ENCODE measurements at places on chromosomes 1 and 21.

DNA sequence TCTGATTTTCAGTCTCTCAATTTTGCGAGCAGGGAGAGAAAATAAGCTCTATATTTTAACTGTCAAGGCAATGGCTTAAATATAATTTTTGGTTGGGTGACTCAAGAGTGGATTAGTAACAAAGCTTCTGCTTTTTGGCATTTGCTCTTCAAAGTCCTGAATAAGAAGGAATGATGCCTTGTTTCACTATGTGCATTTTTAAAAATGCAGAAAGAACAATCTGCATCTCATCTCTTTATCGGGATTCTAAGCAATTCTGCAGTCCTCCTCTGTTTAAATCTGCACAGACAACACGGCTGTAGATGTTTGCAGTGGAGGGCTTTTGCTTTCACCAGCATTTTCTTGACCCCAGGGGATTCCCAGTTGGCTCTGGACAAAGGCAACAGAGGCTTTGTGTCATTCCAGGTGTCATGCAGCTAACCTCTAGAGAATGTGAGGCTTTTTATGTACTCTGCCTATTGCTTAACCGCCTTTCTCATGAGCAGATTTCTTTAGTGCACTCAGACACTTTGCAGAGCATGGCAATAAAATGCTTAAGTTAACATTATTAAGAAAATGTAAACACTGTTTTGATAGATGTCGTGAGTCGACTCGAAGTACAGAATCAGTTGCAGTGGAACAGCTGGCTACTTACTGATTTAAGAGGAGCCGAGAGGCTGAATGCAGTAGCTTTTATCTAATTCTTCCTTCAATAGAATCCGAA lies 783.2 kb upstream of the NEGR1 start:
- DNase-seq, result no peak

- no peak for DNase-seq
Observed at GRCh38 chr1:71698186-71698585, 584.2 kb downstream of the NEGR1 start.

DNA sequence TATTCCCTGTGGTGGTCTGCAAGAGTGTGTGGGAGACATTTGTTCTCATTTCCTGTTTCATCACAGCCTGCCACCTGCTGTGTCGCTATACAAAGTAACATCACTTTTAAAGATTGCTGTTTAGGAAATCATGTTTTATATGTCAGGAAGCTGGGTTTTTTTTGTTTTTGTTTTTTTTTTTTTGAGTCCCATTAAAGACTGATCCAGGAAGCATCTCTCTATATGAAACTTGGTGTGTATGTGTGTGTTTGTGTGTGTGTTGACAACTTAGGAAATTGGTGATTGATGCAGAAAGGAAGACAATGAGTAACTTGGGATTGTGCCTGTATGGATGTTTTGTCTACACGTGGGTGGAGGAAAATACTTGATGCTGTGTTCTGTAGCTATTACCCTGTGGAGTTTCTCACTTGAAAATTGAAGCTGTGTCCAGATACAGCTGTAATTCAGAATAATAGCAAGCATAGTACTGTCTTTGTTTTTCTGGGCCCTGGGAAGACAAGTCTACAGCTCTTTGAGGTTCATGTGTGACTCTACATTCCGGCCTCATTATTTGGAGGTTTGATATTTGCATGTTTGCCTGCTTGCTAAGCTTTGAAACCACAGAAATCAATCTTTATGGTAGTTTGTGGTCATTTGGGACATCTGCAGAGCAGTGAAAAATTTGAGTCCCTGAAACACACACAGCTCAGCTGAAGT lies 47.9 kb downstream of the LAMC1 start:
- DNase-seq, result no peak

DNA sequence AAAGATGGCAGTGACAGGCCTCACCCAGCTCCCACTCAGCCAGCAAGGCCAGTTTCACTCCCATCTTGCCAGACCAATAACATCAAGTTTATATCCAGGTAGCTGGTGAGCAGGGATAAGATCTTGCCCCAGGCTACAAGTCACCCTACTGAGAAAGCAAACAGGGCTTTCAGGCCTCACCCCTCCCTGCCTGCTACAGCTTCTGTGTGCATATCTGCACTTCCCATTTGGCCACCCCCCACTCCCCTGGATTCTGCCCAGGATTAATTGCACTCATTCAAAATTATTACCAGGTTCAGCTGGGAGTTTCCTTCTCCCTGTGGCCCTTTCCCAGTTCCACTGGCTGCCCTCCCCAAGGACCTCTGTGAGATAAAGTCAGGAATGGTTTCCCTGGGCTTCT lies 352.1 kb downstream of the TBX15 start:
- no peak for DNase-seq

DNA sequence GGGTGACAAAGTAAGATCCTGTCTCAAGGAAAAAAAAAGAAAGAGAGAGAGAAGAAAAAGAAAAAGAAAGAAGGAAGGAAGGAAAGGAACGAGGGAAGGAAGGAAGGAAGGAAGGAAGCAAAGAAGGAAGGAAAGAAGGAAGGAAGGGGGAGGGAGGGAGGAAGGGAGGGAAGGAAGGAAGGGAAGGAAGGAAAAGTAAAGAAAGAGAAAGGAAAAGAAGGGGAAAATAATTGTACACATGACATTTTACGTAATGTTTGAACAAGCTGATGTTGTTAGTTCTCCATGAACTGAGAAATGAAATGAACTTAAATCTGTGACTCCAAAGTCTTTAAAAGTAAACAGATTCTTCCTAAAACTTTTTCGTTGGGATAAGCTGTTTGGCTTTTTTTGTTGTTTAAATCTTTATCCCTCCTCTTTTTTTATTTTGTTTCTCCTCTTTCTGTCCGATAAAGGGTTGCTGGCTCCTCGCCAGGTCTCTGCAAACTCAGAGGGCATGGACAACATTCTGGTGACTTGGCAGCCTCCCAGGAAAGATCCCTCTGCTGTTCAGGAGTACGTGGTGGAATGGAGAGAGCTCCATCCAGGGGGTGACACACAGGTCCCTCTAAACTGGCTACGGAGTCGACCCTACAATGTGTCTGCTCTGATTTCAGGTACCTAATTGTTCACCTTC lies 59.8 kb downstream of the IL12RB2 start:
- DNase-seq, result peak; percentile 67
